Fibroblast of skin of right biceps (primary cell): ENCODE measurements at places on chromosomes 12 and 14.

DNA sequence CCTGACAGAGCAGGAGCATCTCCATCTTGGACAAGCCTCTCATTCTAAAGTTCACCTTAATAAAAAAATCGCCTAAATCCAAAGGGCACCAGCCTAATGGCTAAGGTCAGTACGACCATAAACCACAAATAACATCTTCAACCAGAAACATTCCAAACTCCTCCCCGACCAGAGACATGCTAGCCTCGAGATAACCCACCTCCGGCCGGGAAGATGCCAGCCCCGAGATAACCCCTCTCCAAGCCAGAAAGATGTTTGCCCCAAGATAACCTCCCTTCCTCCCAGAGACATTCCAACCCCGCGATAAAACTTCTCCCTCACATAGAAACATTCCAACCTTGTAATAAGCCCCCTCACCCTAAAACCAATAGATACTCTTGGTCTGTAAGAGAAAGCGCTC, 86.8 kb upstream of the PKP2 start:
- DNase-seq: no peak

DNA sequence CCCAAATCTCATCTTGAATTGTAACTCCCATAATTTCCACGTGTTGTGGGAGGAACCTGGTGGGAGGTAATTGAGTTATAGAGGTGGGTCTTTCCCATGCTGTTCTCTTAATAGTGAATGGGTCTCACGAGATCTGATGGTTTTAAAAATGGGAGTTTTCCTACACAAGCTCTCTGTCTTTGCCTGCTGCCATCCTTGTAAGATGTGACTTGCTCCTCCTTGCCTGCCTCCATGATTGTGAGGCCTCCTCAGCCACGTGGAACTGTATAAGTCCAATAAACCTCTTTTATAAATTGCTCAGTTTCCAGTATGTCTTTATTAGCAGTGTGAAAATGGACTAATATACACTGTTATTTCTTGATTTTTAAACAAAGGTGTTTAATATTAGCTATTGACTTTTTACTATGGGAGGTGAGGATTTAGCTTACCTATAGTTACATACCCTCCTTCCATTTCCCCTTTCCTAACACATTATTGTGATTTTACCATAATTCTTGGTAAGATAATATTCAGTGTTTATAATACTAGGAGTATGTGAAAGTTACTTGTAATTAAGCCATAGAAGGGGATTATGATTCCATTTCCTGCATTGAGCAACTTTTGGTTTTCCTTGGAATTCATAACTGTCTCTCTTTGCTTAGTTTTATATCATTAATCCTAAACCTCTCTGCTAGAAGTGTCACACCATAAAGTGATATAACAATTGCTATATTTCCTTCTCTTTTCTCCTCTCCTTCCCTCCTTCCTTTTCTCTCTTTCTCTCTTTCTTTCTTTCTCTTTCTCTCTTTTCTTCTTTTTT, 151.0 kb upstream of the KRAS start:
- DNase-seq: peak; percentile 49

- peak; percentile 72 for DNase-seq
These were observed 48.3 kb downstream of the TTLL5 start for GRCh38 chr14:75709207-75709812.

- no peak for DNase-seq
These were observed 10.4 kb upstream of the CIPC start for GRCh38 chr14:77087631-77088030.

- DNase-seq: no peak
These were observed 22.9 kb downstream of the HSP90AA1 start for GRCh38 chr14:102063808-102064429.
